ENCODE measurements at places on chromosomes 2 and 18. TPM values are rescaled to one million over a fixed set of nuclear protein-coding genes. Genes with fewer than 3 reads are reported as not detected.

Gene SCYGR2
- not detected for total RNA-seq

Gene GKN1
- 0.37 TPM for total RNA-seq

Gene SERPINB3
- total RNA-seq, result 0.06 TPM

Gene RUFY4
- not detected for total RNA-seq

Gene GALNT14
- 43.5 TPM for total RNA-seq

Gene KHK
- total RNA-seq, result 9.8 TPM

Gene IL1RL1
- 1.2 TPM for total RNA-seq

Gene CCL20
- total RNA-seq, result 6.9 TPM

Gene MOGAT1
- not detected for total RNA-seq

Gene CYTIP
- 0.08 TPM for total RNA-seq

Gene CLEC4F
- not detected for total RNA-seq

Gene RAB6C
- total RNA-seq, result not detected

Gene GAD1
- 0.34 TPM for total RNA-seq

Gene DPYSL5
- total RNA-seq, result 5.6 TPM

Gene PLEKHB2
- total RNA-seq, result 72.8 TPM

Data from A549 treated with AZD2906 at 1 μM for 4 hours (cell line).